ENCODE measurements at places on chromosomes 2 and 18.

GRCh38 chr18:12543697-12544096, 114.2 kb downstream of the SPIRE1 start:
- DNase-seq: no peak

DNA sequence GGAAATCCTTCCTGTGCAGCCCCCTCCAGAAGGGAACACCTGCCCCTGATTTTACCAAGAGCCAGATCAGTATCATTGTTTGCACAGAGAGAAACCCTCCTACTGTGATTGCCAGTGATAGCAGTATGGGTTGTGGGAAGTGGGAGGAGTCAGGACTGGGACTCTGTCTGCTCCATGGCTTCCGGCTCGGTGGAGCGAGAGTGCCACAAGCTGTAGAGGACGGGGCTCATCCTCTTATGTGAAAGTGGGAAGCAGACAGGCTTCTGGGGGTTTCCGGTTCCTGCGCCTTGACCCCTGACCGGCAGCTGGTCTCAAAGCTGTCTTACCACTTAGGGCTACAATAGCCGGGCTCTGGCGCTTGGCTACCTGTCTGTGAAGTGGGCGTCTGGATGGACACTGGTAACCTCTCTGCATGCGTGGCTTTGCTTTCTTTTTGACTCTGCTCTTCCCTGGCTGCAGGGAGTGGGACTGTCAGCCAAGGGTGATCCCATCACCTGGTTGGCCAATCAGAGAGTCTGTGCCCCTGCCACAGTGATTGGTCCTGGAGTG, 79.7 kb downstream of the BCL2L11 start:
- peak; percentile 24 for DNase-seq

GRCh38 chr2:165825041-165825440, 31.0 kb upstream of the GALNT3 start:
- DNase-seq: no peak

DNA sequence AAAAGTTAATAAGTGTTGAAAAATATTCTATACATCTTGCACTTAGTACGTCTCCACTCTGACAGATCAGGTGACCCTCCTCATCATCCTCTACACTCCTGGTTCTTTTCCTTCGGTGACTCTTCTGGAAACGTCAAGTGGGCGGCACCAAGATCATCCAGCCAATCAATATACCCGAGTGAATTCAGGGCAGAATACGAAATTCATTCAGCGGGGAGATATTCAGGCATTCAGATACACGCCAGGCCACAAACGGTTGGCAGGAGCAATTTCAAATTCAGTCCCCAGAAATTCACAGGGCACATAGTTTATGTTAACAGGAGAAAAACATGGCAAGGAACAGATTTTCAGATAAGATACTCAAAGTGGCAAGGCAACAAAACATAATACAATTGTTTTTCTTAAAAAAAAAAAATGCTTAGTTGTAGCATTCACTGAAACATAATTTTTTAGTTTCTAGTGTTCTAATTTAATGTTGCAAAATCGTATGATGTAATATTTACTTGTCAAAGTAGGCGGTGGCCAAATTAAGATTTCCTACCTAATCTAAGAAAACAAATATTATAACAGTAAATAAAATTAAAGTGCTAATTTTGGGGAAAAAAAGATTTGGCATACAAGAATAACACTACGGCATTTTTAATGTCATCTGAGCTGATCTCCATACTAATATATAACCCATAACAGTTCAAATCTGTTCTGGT, 4.2 kb downstream of the CLK1 start:
- DNase-seq: no peak

DNA sequence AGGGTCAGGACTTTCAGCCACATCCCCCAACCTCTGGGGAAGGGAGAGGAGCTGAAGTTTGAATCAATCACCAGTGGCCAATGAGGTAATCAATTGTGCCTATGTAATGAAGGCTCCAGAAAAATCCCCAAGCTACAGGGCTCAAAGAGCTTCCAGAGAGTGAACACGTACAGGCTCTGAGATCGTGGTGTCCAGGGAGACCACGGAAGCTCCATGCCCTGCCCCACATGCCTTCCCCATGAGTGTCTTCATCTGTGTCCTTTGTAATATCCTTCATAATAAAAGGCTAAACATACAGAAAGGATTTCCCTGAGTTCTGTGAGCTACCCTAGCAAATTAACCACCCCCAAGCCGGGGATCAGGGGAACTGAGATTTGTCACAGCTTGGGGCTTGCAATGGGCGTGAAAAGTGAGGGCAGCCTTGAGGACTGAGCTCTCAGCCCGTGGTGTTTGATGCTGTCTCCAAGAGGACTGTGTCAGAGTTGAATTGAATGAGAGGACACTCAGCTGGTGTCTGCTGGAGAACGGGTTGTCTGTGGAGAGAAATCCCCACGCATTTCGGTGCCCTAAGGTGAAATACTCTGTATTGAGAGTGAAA, 25.5 kb upstream of the TUBB6 start:
- no peak for DNase-seq

- peak; percentile 83 for DNase-seq
Observed at GRCh38 chr2:160429248-160430000, 64.2 kb downstream of the RBMS1 start.

- peak; percentile 96 for DNase-seq
Observed at GRCh38 chr2:25032094-25032493, 9.8 kb upstream of the EFR3B start.

- peak; percentile 46 for DNase-seq
Observed at GRCh38 chr2:118322406-118322805, 234.1 kb downstream of the INSIG2 start.

DNA sequence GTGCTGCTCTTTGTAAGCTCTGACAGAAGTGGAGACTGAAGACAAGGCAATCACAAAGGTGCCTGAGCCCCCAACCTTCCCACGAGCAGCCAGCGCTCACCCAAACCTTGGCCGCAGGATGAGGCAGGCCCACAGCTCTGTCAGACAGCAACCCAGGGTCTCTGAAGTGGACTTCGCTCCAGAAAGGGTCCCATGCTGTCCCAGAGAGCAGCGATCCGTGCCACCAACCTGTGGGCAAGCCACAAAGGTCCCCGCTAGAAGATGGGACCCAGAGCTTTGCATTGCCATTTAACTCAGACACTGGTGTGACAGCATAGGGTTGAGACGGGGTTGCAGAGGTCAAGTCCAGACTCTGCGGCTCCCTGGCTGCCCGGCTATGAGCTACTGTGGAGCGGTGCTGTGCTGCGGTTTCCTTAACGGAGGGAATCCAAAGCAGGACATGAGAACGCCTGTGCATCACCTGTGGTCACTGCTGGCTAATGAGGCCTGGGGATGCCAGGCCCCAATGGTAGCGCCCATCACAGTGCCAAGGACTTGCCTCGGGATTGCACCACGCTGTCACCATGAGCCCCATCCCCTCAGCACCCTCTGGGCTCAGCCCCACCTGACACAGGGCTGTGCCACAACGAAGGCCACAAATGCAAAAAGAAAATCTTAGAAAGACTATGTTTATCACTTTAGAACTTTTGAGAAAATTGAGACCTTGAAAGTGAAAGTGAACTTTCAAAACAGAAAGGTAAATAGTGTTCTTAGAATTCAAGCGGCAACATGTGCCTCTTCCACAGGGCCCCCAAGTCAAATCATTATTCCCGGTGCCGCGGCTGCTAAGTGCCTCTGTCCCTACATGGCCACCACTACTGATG, 103.4 kb downstream of the HDAC4 start:
- DNase-seq: no peak

GRCh38 chr2:233346930-233347329, 7.4 kb upstream of the DGKD start:
- DNase-seq: no peak

- DNase-seq: no peak
Observed at GRCh38 chr18:65768120-65768778, 17.4 kb downstream of the CDH7 start.

- DNase-seq: no peak
Observed at GRCh38 chr2:237879991-237880560, 20.7 kb downstream of the RAMP1 start.

GRCh38 chr18:74116633-74117554, 30.7 kb downstream of the FBXO15 start:
- DNase-seq: peak; percentile 41

- peak; percentile 15 for DNase-seq
Observed at GRCh38 chr2:86107031-86107430, 996 bp downstream of the PTCD3 start.

DNA sequence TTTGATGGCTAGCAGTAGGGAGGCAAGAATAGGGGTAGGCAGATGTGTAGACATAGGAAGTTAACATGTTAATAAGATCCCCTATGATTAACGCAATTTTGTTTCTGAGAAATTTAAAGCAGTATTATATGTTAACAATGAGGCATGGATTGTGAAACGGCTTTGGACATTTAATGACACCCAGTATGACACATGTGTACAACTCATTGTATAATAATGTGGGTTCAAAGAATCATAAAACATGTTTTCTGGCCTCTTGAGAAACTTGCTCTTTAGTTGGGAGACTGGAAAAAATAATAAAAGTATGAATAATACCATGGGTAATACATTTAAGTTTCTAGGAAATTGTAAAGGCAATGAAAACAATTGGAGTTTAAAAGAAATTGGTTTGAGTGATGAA, 332.1 kb upstream of the CDH20 start:
- DNase-seq: no peak

DNA sequence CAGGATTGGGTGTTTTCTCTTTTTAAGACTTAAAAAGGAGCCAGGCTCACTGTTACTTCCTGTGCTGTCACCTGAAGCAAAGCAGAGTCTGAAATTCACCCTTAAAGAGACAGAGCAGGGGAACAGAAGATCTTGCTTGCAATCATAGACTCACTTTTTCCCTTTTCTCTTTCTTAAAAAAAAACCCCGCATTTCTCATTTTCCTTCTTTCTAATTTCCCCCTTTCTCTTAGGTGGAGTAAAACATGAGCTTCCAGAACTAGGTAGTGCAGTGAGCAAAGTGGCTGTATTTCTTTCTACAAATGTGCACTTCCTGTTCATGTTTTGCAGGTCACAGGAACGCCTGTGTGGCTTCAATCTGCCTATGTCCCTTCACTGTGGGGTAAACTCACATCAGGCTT, 381.2 kb downstream of the LPIN1 start:
- DNase-seq: peak; percentile 13

DNA sequence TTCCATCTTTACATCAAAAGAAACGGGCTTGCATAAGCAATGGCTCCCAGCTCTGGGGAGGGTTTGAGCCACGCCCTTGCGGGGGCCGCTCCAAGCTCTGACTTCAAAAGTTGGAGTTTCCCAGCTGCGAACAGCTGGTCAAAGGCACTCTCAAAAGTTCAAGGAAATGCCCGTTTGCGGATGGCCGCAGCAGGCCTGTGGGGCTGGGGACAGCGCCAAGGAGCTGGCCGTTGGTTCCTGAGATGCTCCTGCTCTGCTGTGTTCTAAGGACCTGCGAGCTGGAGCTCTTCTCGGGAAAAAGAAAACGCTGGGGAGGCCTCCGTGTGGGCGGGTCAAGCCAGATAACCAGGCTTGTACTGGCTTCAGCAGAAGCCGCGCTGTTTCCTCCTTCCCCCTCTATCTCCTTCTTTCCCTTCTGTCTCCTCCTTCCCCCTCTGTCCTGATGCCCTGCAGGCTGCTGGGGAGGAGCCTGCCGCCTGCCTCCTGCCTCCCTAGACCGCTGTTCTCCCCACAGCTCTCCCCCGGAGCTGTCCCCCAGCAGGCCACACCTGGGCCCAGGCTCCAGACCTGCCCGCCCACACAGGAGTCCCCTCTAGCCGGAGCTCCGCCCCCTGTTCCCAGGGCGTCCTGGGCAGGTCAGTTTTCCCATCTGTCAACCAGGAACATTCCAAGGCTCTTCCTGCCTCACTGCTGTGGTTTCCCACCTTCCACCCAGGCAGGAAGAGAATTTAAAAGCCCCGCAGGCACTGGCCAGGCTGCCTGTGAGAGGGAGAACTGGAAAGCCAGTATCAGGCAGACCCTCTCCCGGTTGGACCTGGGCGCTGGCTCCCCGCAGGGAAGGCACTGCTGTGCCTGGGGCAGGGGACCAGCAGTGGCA, 14.1 kb downstream of the KLF11 start:
- peak; percentile 65 for DNase-seq

DNA sequence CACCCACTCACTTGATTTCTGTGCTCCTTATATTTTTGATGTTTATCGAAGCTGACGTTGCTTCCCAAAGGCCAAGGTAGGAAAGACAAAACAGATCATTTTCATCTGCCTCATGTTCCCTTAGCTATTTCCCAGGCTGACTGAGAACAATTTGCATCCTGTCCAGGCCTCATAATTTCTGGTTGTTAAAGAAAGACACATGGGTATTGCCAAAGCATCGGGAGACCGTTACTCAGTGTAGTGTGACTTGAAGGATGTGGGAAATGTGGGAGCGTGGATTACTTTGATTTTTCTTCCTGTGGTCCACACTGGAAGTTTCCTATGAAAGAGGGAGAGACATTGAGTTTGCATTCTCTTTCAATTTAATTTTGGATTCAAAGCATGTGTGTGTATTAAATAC, 204.6 kb downstream of the TRIB2 start:
- DNase-seq: no peak

DNA sequence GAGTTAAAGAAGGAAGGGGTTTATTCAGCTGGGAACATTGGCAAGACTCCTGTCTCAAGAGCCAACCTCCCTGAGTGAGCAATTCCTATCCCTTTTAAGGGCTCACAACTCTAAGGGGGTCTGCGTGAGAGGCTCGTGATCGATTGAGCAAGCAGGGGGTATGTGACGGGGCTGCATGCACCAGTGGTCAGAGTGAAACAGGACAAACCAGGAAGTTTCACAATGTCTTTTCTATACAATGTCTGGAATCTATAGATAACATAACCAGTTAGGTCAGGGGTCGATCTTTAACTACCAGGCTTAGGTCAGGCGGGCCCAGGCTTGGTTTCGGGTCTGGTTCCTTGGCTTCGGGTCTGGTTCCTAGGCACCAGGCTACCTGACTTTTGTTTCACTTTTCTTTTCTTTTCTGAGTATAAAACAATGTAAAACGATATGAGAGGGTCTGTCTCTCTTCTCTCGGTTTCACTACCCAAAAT, 30.1 kb upstream of the LIPG start:
- peak; percentile 84 for DNase-seq

- DNase-seq: no peak
Observed at GRCh38 chr2:62150597-62151305, 45.2 kb upstream of the B3GNT2 start.

DNA sequence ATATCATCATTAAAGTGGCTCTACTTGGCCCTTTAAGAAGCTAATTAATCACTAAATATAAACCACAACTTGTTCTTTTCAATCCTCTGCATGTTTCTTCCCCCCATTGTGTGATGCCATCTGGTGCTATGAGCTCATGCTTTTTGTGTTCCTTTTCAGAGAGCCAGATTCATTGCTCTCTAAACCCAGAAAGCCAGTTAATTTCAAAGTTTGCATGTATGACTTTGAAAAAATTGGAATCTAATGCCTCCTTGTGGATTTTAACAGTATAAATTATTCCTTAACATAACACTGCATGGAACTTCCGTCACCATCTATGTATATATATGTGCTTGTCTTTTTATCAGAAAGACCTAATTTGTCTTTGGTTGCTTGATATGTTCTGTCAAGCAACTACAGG, 31.1 kb downstream of the TMEM178A start:
- peak; percentile 16 for DNase-seq
